Kidney (tissue), 22 donors: ENCODE measurements at places on chromosomes 12 and 14.

GRCh38 chr12:28269851-28270250, 79.6 kb downstream of the CCDC91 start:
- no peaks in the 10 kb centered on the region for H3K4me1 ChIP-seq
- DNase-seq: no peak
- H3K4me3 ChIP-seq: no peak overlapping the region
- H3K36me3 ChIP-seq: no peaks in the 10 kb centered on the region
- no peaks in the 10 kb centered on the region for H3K27me3 ChIP-seq

GRCh38 chr12:5260086-5260485, 171.8 kb upstream of the NTF3 start:
- H3K4me3 ChIP-seq: no peak overlapping the region
- H3K36me3 ChIP-seq: no peaks in the 10 kb centered on the region
- no peaks in the 10 kb centered on the region for H3K27me3 ChIP-seq
- H3K4me1 ChIP-seq: no peaks in the 10 kb centered on the region
- DNase-seq: no peak
- H3K27ac ChIP-seq: no peak overlapping the region

GRCh38 chr12:116714175-116714574, 23.7 kb downstream of the SPRING1 start:
- H3K4me1 ChIP-seq: peaks cover 23% of the 10 kb centered on the region
- H3K27ac ChIP-seq: no peak overlapping the region
- peaks cover 14% of the 10 kb centered on the region for H3K36me3 ChIP-seq
- no peak for DNase-seq
- peaks cover 9% of the 10 kb centered on the region for H3K27me3 ChIP-seq

DNA sequence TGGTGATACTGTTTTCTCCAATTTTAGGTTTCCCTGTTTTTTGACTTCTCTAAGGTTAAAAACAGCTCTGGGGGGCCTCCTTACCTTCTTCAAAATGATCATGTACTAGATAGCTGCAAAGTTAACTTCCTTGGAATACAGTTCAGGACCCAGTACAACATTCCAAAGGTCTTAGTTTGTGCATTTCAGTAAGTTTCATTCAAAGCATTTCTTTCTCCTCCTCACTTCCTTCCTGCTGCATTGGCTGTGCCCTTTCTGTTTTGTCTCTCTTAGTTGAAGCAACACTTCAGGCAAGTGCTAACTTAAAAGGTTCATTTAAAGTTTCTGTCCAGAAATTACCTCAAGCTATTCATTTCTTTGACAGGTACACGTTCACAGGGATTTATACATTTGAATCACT, 95.7 kb downstream of the SCN8A start:
- H3K36me3 ChIP-seq: no peaks in the 10 kb centered on the region
- H3K27ac ChIP-seq: no peak overlapping the region
- no peak overlapping the region for H3K4me3 ChIP-seq
- no peak for DNase-seq
- no peaks in the 10 kb centered on the region for H3K27me3 ChIP-seq
- no peaks in the 10 kb centered on the region for H3K4me1 ChIP-seq

- no peak for DNase-seq
- no peaks in the 10 kb centered on the region for H3K4me1 ChIP-seq
- no peaks in the 10 kb centered on the region for H3K36me3 ChIP-seq
- H3K27ac ChIP-seq: no peak overlapping the region
Measured at GRCh38 chr14:55572578-55572977, 7.4 kb upstream of the KTN1 start.

DNA sequence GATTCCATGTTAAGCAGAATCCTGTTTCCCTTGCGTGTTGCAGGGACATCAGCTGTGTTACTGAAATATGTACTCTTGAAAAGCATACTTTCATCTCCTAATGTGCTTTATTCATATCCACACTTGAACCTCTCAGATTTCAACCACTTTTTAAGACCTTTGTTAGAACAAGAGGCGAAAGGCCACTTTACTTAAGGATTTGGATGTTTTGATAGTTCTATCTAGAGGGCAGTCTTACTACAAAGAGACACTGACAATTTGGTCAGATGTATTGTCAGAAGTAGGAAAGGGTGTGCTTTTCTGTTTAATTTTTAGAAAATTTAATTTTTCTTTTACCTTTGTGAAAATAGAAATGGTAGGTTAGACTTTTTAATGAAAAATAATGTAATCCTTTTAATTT, 267.9 kb downstream of the TMTC2 start:
- no peaks in the 10 kb centered on the region for H3K27me3 ChIP-seq
- no peak overlapping the region for H3K27ac ChIP-seq
- no peak overlapping the region for H3K4me3 ChIP-seq
- no peaks in the 10 kb centered on the region for H3K36me3 ChIP-seq
